Epithelial cell of umbilical artery (primary cell): ENCODE measurements at places on chromosomes 11 and 22. TPM values are rescaled to one million over a fixed set of nuclear protein-coding genes. Genes with fewer than 3 reads are reported as not detected.

The LINC01488 gene
- total RNA-seq, result not detected in 2 replicates

The TRIM29 gene
- not detected in 2 replicates for total RNA-seq

The MUC5B gene
- total RNA-seq, result not detected in 2 replicates

The NNMT gene
- total RNA-seq, result 457 and 588 TPM in 2 replicates

The GPHA2 gene
- not detected in 2 replicates for total RNA-seq

The TRPC6 gene
- under 0.01 TPM in 1 of 2 replicates, not detected in the other for total RNA-seq

The SIK2 gene
- total RNA-seq, result 3.2 and 5.2 TPM in 2 replicates

The PAX6 gene
- not detected in 2 replicates for total RNA-seq

The MMP27 gene
- not detected in 2 replicates for total RNA-seq

The TEX12 gene
- total RNA-seq, result 0.32 TPM in 1 of 2 replicates, not detected in the other

The RAPSN gene
- under 0.01 and 0.30 TPM in 2 replicates for total RNA-seq

The IGLL1 gene
- total RNA-seq, result not detected in 2 replicates
